ENCODE measurements at places on chromosomes 3 and 15. TPM values are rescaled to one million over a fixed set of nuclear protein-coding genes. Genes with fewer than 3 reads are reported as not detected.

DNA sequence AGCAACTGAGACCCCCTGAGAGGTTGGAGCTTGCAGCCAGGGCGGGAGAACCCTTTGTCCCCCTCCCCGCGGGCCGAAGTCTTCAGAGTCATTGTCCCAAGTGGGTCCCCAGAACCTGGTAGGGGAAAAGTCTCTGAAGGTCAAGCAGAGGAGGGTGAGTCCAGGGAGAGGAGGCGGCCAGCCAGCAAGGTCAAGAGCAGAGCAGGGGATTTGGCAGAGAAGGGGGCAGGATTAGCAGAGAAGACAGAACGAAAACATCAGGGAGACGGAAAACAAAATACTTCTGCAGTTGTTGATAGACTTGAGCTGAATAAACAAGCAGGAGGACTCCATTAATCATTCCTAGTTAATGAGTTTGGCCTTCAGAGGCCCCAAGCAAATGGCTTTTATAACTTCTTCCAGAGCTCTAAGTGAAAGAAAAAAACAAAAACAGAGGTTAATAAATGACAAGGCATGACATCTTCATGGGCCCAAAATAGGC, 66.7 kb downstream of the GRIP2 start:
- DNase-seq, result no peak

PLS1 gene
- 7.2 TPM for total RNA-seq

DNA sequence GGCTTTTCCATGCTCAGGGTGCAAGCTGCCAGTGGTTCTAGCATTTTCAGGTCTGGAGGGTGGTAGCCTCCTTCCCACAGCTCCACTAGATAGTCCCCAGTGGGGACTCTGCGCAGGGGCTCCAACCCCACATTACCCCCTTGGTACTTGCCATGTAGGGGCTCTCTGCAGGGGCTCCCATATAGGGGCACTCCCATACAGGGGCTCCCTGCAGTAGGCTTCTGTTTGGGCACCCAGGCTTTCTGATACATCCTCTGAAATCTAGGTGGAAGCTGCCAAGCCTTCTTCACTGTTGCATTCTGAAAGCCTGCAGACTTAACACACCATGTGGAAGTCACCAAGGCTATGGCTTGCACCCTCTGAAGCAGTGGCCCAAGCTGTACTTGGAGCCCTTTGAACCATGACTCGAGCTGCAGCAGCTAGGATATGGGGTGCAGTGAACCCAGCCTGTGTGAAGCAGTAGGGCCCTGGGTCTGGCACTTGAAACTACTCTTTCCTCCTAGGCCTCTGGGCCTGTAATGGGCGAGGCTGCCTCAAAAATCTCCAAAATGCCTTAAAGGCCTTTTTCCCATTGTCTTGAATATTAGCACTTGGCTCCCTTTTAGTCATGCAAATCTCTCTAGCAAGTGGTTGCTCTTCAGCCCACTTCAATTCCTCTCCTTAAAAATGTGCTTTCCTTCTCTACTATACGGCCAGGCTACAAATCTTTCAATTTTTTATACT, 96.4 kb downstream of the TPRA1 start:
- DNase-seq, result no peak

GRCh38 chr3:110940055-110940454, 131.6 kb upstream of the NECTIN3 start:
- no peak for DNase-seq

- no peak for DNase-seq
These were observed 542 bp downstream of the INKA1 start for GRCh38 chr3:49803465-49804140.

SOX14 gene
- 0.44 TPM for total RNA-seq

CCR8 gene
- total RNA-seq, result not detected

DNA sequence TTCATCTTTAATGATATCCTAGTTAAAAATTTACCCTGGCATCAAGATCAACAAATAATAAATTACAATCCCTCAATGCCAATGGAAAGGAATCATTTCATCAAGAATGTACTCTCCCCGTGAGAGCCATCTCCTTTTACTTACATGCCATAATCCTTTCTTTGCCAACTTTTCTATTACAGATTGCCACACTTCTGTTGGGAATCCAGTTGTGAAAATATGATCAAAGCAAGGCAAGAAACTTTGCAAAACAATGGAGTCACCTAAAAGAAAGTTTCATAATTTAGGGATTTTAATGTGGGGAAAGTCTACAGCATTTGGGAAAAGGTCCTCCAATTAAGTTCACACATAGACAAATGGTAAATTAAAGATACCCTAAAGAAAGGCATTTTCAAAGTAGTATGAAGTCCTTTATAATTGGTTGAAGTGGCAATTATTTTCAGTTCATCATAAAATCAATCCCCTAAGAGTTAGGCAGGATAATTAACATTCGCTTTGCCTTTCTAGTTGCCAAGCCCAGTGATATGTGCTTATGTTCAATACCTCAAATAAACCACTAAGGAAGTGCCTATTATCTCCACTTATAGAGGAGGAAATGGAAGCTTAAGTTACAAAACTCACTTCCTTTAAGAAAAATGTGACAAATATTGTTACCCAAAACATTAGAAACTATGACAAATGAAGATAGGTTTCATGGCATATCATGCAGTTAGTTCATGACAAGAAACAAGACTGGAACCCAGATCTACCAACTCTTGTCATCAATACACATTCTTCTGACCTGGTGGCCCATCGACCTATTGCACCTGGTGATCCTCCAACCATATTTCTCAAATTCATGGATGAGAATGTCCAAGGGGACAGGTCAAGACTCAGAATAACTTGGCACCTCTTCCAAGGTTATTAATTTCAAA, 49.1 kb downstream of the TRANK1 start:
- no peak for DNase-seq

GDPGP1 gene
- 8.4 TPM for total RNA-seq

MUC20 gene
- total RNA-seq, result 8.7 TPM

GRCh38 chr3:119677641-119677934, 382 bp upstream of the COX17 start:
- DNase-seq, result no peak

GRCh38 chr3:2477620-2478019, 379.0 kb downstream of the CNTN4 start:
- DNase-seq, result no peak

TATDN2 gene
- total RNA-seq, result 40.6 TPM

DNA sequence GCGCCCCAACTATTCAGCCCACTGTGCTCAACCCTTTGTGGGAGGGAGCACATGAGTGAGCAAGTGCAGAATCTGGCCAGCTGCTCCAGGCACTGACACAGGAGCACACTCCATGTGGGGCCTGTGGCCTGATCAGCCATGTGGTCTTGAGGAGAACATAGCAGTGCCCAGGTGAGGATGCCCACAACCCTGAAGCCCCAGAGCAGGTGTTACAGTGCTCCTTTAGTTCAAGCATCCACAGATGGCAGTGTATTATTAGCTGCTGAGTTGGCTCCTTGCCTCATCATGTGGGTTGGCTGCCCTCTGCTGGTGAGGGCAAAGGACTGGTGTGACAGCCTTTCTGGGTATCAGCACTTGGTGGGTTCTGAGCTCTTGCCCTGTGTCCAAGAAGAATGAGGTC, 1588.2 kb downstream of the SI start:
- DNase-seq, result no peak

DNA sequence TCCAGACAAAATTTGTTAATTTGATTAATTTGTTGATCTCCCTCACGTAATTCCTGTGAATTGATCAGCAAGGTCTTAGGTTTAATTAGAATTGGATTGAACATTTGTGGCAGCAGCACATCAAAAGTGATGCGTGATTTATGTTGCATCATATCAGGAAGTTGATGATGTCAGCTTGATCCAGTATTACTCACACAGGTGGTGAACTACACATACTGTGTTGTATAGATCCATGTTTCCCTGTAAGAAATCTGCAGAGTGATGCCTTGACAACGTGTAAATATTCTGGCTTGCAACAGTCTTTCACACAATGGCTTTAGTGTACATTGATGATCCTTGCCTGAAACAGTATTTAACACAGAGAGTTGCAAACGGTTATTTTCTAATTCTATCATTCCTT, 200.4 kb downstream of the ADAMTSL3 start:
- no peak for DNase-seq

GRCh38 chr3:189429019-189429418, 202.2 kb upstream of the TP63 start:
- DNase-seq, result no peak

- DNase-seq, result no peak
These were observed 94.7 kb downstream of the LRRC28 start for GRCh38 chr15:99345832-99346462.

GRCh38 chr3:44363591-44363990, 25.0 kb downstream of the TCAIM start:
- no peak for DNase-seq

DNA sequence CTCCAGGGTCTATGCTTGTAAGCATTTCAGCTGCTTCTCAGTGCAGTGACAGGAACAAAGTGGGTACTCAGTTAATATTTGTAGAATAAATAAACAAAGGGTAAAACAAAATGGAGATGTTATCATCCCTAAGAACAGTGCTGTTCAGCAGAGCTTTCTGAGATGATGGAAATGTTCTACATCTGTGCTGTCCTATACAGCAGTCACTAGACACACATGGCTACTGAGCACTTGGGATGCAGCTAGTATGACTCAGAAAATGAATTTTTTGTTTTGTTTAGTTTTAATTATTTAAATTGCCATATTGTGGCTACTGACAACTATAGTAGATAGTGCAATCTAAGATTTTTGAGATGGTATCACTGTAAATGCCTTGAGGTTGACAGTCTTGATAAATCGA, 283.8 kb upstream of the ADAMTS9 start:
- DNase-seq, result no peak
